Bronchial smooth muscle cell (primary cell): ENCODE measurements at places on chromosomes 6 and 20. TPM values are rescaled to one million over a fixed set of nuclear protein-coding genes. Genes with fewer than 3 reads are reported as not detected.

RALGAPB gene
- 20.7 and 21.0 TPM in 2 replicates for total RNA-seq

C6orf132 gene
- 0.63 TPM in 1 of 2 replicates, not detected in the other for total RNA-seq

OR2J3 gene
- not detected in 2 replicates for total RNA-seq

HSPA1L gene
- total RNA-seq: 1.7 and 2.3 TPM in 2 replicates

MAK gene
- not detected in 2 replicates for total RNA-seq

RPN2 gene
- total RNA-seq: 164 and 198 TPM in 2 replicates

NNAT gene
- total RNA-seq: 0.26 and 0.47 TPM in 2 replicates

DEFB124 gene
- total RNA-seq: not detected in 2 replicates

ZNF311 gene
- 1.6 and 2.3 TPM in 2 replicates for total RNA-seq

CALHM6 gene
- 0.79 TPM in 1 of 2 replicates, not detected in the other for total RNA-seq

BEND3 gene
- 0.47 and 1.0 TPM in 2 replicates for total RNA-seq

CDC5L gene
- 15.3 and 18.4 TPM in 2 replicates for total RNA-seq

ZFP64 gene
- 18.2 and 24.3 TPM in 2 replicates for total RNA-seq

TFAP2C gene
- total RNA-seq: not detected in 2 replicates

DLL1 gene
- under 0.01 and 0.09 TPM in 2 replicates for total RNA-seq

KHDRBS2 gene
- total RNA-seq: not detected in 2 replicates

CCR6 gene
- not detected in 2 replicates for total RNA-seq

PXT1 gene
- total RNA-seq: under 0.01 TPM in 1 of 2 replicates, not detected in the other

NR2E1 gene
- not detected in 2 replicates for total RNA-seq

PSORS1C1 gene
- total RNA-seq: 1.4 and 2.8 TPM in 2 replicates

SYS1 gene
- 15.8 and 34.5 TPM in 2 replicates for total RNA-seq

PLN gene
- total RNA-seq: under 0.01 TPM in 1 of 2 replicates, not detected in the other

HSPA12B gene
- 1.9 and 4.5 TPM in 2 replicates for total RNA-seq

MEP1A gene
- total RNA-seq: not detected in 2 replicates

ADGRF5 gene
- total RNA-seq: under 0.01 TPM in 1 of 2 replicates, not detected in the other
